Activated T-helper 1 cell treated with anti-CD3 and anti-CD28 coated beads, Interleukin-2, amount 50 U/mL, for 16 hours (primary cell): ENCODE measurements at places on chromosomes 7 and 10.

DNA sequence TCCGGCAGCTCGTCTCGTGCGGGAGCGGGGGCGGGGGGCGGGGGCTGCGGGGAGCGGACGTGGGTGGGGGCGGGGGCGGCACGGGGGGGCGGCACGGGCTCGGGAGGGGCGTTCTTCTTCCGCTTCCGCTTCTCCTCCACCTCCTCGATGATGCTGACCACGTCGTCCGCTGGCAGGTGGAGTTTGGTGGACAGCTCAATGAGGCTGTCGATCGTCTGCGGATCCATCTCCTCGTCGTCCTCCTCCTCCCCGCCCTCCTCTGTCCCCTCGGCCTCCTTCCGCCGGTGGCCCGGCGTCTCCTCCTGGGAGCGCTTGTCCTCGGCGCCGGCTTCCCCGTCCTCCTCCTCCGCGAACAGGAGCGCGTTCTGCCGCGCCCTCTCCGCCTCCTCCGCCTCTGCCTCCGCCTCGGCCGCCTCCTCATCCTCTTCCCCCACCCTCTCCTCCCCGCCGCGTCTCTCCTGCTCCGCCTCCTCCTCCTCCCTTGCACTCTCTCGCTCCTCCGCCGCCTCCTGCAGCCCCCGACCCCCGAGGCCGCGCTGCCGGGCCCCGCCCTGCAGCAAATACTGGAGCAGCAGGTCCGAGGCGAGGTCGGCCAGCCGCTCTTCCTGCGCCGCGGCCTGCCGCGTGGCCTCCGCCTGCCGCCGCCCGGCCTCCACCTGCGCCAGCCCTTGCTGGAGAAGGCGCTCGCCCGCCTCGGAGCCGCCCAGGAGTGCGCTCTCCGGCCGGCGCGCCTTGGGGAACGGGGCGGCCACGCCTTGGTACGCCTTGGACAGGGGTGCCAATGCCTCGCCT, 1.9 kb downstream of the VGF start:
- no peak for DNase-seq

DNA sequence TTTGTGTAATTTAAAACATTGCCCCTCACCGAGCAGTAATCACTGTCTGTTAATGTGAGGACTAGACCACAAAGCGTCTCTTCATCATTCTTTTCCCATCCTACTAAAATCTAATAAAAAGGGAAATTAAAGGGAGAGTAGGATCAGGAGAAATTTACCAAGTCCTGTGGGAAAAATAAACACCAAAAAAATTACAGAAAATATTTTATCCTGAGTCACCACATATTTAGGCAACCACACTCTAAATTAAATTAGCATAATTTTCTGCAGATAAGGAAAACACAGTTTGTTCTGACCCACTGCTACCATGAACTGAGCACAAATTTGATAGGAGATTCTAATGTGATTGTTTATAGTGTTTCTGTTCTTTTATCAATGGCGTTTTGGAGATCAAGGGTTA, 49.3 kb downstream of the CCDC6 start:
- no peak for DNase-seq

DNA sequence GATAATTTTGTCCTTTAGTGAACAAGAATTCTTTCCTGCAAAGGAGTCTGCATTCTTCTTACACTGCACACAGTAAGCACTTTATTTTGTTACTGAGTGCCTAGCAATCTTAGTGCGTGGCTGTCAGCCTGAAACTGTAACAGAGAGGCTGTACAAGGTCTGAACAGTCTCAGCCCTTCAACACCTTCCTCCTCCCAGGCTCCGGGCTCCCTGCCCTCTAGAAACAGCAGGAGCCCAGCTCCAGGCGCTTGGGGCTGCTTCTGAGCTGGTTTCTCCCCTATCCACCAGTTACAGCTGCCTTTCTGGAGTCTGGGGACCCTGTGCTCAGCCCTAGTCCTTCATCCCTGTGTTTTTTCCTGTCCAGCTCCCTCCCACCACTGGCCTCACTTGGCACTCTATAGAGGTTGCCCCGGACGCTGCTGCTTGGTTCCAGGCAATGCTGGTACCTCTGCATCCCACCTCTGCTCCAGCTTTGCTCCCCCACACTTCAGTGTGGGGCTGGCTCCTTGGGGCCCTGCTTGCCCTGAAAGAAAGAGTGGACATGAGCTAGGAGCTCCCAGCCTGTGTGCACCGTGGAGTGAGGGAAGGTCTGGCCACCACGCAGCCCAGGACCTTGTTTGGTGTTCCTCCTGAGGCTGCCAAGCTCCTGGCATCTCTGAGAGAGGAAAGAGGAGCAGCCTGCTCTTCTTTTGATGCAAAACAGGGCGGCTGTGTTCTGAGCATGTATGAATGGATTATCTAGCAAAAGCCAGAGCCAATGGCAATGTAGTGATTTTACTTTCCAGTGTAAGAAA, 251.2 kb upstream of the GRB10 start:
- no peak for DNase-seq

DNA sequence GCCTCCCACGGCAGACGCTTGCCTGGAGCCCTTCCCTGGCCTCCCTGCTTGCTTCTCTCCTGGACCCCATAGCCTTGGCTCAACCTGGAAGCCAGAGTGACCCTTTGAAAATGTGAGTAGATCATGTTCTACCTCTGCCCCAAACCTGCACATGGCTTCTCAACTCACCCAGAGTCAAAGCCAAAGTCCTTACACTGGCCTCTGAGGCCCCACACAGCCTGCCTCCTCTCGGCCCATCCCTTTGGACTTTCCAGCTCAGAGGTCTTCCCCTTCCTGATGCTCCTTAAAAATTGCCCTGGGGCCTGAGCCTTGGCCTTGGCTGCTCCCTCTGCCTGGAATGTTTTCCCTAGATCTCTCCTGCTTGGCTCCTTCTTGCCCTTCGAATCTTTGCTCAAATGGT, 32.5 kb downstream of the COL17A1 start:
- DNase-seq = no peak

DNA sequence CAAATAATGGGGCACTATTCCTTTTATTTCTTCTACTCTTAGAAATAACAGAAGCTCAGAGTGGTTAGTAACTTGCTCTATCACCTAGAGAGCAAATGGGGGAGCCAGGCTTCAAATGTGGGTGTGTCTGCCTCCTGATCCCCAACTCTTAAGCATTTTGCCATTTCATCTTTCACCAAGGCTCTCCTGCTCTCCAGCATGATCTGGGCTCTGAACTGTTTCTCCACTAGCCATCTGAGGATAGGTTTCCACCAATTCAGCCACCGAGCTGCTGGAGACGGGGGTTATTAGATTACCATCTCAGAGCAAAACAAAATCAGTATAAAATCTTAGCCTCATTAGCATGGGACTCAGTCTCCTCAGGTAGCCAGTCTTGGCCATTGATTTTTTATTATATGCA, 20.2 kb upstream of the VAX1 start:
- no peak for DNase-seq

GRCh38 chr7:91918356-91918755, 22.3 kb upstream of the AKAP9 start:
- DNase-seq = no peak

GRCh38 chr10:27857616-27858015, 112.0 kb upstream of the MKX start:
- DNase-seq = no peak

- no peak for DNase-seq
Observed at GRCh38 chr7:99003419-99003818, 125.1 kb downstream of the TRRAP start.

GRCh38 chr10:129274748-129275474, 192.1 kb upstream of the MGMT start:
- DNase-seq = no peak

GRCh38 chr10:44968091-44968490, 8.5 kb downstream of the RASSF4 start:
- DNase-seq = no peak

DNA sequence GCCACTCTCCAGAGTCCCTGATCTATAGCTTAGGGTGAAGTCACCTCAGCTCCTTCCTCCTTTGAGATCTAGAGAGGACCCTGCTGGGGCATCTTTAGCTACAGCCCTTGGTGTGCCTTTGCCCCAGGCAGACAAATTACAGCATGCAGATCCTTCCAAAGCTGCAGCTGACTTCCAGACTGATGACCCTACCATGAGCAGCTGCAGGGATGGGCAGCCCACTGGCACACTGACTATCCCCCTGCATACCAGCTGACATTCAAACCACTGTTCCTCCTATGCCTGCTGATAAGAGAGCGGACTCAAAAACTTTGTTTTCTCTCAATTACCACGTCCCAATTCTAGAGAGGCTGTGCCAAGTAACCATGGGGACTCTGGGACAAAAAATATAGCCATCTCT, 70.6 kb downstream of the COL13A1 start:
- no peak for DNase-seq

DNA sequence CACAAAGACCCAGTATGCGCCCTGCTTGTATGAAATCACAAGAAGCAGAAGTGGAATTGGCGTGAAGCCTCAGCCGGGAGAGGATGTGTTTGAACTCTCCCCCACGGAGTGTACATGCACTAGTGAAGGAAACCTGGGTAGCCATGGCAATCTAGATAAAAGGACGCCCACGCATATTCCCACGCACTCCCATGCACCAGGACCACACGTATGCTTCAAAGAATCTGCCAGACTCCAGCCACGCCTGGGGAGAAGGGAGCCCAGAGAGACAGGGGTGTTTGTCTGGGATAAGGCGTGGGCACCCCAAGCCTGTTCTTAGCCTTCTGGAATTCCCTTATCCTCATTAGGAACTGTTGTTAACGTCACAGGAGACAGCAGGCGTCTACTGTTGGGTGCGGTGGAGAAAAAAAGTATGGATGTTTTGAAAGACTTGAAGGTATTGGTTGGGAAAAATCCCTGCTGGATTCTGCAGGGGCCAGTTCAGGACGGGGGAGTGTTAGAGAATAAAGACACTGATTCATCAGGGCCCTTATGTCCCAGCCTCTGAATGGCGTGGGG, 28.9 kb upstream of the ECHDC3 start:
- DNase-seq = no peak

- DNase-seq = no peak
Observed at GRCh38 chr7:41834805-41835694, 132.2 kb upstream of the INHBA start.

DNA sequence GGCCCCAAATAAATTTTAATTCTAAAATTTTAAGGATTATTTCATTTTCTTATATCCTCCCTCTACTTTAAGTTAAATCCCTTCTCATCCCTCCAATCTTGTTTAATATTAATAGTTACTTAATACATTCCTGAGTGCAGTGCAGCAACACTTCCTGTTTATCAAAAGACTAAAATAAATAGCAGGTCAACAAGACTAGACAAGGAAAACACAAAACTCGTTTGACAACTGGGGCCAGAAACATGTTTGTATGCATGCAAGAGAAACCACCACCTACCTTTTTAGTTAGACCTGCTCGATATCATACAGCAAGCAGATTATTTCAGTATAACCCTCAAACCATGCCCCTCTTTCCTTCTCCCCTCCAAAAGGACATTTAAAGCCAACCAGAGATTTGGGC, 95.8 kb downstream of the PARD3 start:
- DNase-seq = no peak

DNA sequence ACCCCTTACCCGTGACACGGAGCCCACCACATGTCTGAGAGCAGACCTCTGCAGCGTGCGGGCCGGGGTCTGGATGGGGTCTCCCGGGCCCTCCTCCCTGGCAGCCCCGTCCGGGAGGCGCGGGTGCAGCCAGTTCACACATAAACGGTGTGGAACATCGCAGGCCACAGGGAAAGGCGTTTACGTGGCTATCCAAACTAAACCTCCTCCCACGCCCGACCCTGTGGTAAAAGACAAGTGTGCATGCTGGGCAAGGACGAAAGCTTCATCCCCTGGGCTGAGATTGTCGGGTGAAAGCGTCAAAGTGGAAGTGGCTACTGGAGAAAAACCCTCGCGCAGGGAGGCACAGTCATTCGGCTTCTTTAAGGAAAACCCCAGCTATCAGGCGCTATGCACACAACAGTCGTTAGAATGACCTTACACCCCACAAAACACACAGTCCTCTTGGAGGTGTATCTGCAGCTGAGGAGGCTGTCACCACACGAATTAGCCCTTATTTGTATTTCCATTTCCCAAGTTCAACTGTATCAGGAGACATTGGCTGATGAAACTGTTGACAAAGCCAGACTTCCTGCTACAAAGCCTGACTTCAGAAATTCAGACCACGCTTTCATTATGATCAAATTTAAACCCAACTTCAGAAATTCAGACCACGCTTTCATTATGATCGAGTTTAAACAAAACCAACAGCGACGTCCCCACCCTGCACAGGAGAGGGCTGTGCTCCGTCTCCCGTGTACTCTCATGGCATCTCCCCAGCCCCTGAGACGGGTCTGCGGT, 15.3 kb downstream of the GPER1 start:
- no peak for DNase-seq

GRCh38 chr7:71313553-71313952, 181.6 kb downstream of the GALNT17 start:
- DNase-seq = no peak

DNA sequence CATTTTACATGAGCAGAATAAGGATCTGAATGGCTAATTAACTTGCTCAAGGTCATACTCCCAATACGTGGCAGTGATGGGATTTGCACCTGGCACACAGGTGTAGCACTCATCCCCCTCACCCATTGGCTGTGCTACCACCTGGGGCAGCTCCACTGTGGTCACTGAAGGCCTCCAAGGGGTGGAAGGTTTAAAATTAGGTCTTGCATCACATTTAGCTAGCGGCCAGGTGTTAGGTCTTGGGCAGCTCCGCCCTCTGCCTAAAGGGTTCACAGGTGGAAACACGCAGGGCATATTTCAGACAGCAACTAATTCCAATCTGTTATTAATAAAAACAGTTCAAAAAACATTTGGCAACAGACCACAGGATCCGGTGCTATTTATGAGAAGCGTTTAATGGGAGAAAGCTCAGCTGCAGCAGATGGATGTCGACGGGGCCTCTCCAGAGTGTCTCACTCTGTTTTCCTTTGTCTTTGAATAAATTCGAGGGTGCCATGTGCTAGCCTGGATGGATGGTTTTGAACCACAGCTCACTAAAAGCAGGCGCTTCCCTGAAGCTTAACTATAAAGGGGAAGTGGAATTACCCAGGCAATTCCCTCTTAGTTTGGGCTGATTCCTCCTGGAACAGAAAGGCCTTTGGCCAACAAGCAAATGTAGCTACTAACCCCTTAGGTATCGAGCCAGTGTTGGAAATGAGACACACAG, 1017.6 kb downstream of the TYW1 start:
- no peak for DNase-seq

- no peak for DNase-seq
Observed at GRCh38 chr10:89074120-89074519, 83.5 kb downstream of the FAS start.

GRCh38 chr7:17625043-17625442, 315.3 kb downstream of the SNX13 start:
- DNase-seq = no peak

DNA sequence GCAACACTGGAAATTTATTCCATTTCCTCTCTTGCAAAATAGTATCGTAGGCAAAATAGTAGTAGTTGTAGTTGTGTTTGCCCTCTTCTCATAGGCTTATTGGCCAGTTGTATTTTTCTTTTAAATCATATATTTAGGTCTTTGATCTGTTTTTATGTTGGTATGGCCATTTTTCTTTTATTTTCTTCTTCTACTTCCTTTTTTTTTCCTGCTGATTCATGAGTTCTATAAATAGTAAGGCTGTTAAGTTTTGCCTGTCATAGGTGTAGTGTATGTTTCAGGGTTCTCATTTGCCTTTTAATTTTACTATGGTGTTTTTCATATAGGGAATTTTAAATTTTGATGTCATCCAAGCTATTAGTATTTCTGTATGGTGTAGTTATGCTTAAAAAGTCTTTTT, 25.4 kb upstream of the MRC1 start:
- DNase-seq = no peak
